Central memory CD8-positive, alpha-beta T cell (primary cell): ENCODE measurements at places on chromosomes 2 and 18.
A peak's percentile ranks its signal among the peaks of the same experiment; 100 is the strongest.

DNA sequence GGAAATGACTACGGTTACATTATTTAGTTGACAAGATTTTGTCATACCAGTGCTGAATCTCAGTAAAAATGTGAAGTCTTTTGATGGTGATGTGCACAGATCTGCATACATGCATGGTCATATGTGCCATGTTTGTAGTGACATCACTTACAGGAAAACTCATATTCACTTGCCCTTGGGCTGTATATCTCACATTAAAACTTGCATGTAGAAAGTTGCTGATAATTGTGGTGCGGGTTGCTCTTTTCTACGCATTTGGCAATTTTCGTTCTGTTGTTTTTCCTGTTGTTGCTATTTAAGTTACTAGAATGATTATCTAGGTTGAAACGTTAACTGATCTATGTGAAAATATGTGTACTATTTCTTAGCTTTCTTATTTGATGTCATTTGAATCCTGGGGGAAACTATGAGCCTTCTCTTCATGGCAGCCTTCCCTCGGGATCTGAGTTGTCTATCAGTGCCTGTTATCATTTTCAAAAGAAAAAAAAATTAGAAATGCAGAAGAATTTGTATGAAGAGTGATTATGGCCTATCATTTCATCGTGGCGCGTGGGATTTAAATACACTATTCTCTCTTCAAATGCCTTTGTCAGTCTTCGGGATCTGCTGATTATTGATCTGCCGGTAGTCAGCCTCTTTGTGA is 296.6 kb downstream of the TMX3 start:
- no peak for DNase-seq

DNA sequence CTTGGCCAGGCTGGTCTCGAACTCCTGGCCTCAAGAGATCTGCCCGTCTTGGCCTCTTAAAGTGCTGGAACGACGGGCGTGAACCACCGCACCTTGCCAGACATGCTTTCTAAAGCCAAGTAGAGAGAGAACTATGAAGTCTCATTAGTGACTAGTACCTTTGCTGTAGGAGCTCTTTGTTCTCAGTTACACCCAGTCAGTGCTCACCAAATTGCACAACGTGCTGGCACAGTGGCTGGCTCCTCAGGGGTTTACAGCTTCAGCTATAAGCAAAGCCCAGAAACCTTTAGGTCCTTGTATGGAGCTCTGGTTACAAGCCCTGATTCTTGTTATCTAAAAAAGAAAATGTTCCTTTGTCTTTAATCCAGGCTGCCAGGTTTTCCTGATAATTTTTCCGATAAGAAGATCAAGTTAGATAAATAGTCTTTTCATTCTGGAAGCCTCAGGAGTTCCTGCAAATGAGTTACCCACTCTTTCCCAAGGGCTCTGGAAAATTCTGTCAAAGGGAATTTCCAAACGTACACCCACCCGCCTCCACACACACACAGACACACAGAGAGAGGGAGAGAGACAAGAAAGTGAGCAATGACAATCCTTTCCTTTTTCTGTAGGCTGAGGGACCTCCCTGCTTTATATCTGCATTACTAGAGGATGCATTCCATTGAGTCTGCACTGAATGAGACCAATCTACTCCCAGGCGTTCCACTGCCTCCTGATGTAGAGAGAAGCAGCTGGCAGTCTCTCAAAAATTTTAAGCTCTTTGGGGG is 100.2 kb upstream of the CSRNP3 start:
- no peak for DNase-seq

GRCh38 chr2:100260712-100261620 is 61.3 kb downstream of the LONRF2 start:
- DNase-seq, result no peak

GRCh38 chr2:127150996-127151395 is 44.0 kb upstream of the BIN1 start:
- DNase-seq, result no peak

DNA sequence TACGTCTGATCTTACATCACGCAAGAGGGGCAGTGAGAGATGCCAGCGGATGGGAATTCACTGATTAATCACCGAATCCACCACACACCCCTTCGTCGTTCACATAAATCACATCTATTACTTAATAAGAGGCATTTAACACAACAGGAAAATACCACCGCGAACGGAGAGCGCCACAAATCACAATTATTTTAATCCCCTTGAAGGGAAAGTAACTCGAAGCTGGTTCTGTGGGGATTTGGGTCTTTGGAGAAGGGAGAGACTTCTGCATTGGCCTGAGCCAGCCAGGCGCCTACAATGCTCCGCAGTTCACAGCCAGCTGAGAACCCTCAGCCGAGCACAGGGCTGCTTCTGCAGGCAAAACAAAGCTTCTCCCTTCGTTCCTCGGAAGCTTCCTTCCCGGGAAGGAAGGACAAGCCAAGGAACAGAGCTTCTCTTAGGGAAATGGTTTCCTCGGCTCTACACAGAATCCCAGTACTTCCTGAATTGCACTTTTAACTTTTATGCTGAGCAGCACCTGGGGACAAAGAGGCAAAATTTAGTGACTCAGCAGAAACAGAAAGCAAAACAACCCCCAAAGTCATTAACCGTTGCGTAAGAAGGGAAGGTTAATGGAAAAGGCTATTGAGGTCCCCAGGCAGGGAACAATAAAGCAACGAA is at the start of gene LRP1B:
Gene LRP1B (minus strand): TSS at position 7 of the 660 bp plus-strand sequence. CDS start 287 bp downstream, outside the sequence.
- DNase-seq, result no peak

- DNase-seq, result no peak
These were observed 3.4 kb downstream of the SERTAD2 start for GRCh38 chr2:64650296-64650695.

GRCh38 chr2:101883860-101884259 is 107.9 kb upstream of the IL1R2 start:
- DNase-seq, result no peak

- DNase-seq, result peak; percentile 41
These were observed 42.6 kb upstream of the EDAR start for GRCh38 chr2:109031476-109032228.

DNA sequence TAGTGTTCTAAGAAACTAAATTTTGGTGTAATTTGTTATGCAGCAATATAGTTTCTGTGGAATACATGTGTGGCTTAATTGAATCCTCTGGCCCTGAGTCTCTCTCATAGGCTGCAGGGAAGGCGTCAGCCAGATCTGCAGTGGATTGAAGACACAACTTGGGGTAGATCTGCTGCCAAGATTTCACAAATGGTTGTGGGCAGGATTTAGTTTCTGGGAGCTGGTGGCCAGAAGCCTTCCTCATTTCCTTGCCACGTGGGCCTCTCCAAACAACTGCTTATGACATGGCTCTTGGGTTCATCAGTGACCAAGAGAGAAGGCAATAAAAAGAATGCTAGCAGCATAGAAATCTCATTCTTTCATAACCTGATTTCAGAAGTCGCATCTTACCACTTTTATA is 28.2 kb downstream of the CCDC102B start:
- no peak for DNase-seq

DNA sequence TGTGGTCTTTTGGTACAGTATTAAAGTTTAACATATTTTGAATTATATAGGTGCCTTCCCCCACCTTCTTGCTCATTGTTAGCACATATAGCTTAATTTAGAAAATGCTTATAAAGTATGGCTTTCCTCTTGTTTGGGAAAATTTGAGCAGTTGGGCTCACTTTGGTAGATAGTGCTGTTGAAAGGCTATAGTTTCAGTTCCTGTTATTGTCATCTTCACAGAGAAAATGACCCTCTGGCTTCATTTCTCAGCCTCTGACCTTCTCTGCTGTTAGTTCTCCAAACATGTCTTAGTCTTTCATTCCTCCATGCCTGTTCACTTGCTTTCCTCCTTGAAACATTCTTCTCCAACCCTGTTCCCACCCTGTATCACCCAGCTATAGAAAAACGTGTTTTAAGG is 200.6 kb downstream of the WDR7 start:
- no peak for DNase-seq

DNA sequence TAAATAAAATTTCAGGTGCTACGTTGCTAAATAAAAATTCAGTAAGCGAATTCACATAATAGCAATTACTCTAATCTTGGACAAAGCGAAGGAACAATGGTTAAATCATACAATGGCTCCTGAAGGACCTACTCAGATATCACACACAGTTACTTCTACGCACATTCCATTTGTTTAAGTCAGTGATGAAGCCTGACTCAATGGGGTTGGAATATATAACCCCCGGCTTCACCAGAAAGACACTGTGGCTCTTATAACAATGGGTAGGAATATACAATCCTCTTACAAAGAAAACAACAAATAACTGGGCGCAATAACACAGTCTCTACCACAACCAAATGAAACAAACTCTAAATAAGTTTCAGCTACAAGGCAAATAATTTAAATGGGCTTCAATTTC is 349.5 kb downstream of the IRS1 start:
- DNase-seq, result no peak

GRCh38 chr18:2908946-2909335 is 62.1 kb downstream of the EMILIN2 start:
- DNase-seq, result no peak

DNA sequence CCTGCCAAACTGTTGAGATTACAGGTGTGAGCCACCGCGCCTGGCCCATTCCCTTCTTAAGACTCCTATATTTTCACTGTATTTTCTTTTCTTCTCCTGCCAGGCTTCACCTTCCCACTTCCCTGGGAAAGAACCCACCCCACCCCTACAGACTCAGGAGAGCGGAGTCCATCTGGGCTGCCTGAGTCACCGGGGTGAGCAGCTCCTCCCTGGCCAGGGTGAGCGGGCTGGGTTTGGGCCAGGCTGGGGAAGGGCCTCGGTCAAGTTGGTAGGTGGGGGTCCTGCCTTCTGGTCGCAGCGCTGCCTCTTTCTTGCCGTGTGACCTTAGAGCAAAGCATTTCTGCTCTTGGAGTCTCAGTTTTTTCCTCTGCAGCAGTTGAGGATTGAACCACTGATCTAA is 2.1 kb upstream of the GAREM2 start:
- DNase-seq, result no peak

- no peak for DNase-seq
These were observed 141.4 kb downstream of the SCG2 start for GRCh38 chr2:223460774-223461211.

GRCh38 chr18:23684515-23685197 is 4.6 kb upstream of the LAMA3 start:
- DNase-seq, result no peak

DNA sequence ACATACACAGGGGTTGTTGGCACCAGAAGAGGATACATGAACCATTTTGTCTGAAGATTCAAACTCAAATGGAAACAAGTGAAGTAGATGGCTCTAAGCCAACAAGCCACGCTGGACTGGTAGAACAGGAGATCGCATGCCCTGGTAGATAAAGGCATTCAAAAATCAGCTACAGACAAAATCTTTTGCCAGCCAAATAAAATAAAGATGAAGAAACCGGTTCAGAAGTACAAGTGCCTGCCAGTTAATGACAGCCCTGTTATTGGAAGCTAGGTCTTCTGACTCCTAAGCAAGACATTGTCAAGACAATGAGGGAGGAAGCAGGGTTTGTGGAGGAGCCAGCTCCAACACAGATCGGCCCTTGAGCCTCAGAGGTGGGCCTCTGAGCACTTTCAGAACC is 52.3 kb downstream of the EHD3 start:
- DNase-seq, result no peak

DNA sequence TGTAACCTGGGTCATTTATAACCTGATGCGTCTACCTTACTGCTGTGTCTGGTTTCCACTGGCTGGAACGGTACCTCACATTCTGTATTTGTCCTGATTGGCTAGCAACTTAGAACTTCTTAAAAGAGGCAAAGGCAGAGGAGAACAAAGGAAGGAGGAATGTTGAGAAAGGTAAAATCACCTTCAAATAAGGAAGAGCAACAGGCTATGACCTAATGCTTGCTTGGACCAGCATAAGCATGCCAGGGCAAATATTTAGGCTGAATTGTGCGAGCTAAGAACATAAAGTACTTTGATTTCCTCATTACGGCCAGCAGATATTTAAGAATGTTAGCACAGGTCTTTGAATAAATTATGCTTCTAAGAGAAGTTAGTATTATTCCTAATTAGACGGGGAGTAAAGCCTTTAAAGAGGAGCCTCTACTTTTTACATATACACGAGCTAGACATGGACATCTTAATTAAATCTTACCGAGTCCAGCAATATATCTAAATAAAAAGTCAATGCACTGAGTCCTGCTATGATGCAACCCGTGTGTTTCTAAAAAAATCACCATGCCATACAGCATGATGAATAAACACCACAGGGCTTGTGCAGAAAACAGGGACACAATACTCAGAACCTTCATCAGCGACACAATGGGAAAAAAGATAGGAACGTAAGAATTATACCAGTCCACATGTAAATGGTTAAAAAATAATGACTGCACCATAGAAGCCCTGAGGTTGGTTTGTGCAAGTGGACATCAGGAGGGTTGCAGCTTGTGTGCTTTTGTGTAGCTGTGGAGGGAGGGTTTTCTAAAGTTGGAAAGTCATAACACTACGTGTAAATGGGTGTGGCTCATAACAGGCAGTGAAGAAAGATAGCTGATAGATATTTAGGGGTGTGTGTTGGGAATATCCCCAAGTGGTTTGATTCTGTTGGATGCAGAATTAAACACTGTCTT is 14.2 kb downstream of the SEPTIN2 start:
- no peak for DNase-seq

- DNase-seq, result no peak
These were observed 19.7 kb downstream of the TWSG1 start for GRCh38 chr18:9354256-9354655.

GRCh38 chr2:234305846-234306245 is 191.0 kb downstream of the ARL4C start:
- DNase-seq, result no peak

- DNase-seq, result no peak
These were observed 102.1 kb upstream of the SPHKAP start for GRCh38 chr2:228283491-228284171.

- no peak for DNase-seq
These were observed 60.5 kb upstream of the TFPI start for GRCh38 chr2:187614756-187615155.

DNA sequence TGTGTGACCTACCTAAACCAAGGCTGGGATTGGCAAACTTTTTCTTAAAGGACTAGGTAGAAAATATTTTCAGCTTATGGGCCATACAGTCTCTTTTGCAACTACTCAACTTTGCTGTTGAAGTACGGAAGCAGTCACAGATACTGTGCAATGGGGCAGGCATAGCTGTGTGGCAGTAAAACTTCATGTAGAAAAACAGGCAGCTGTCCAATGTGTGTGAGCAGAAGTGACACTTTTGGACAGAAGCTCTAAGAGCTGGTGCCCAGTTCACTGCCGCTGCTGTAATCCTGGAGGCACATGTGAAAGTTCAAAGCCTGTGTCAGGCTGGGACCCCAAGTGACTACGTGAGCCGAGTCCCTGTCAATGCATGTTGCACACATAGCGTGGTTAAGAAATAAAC is 46.7 kb downstream of the MAPK4 start:
- DNase-seq, result no peak

DNA sequence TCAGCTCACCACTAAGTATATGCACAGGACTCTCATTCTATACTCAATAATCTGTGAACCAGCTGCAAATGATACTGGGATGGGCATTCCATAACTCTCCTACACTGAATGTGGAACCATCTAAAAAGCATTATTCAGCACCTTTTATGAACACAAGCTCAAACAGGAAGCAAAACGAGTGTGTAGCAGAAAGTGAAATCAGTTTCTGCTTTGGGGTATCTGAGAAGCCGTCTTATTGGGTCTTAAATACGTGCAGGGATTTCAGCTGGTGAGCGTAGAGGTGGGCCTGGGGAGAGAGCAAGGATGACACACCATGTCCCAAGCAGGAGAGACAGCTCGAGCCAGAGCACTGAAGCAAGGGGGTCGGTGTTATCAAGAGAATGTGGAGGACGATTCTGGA is 120.0 kb upstream of the TTN start:
- DNase-seq, result no peak

GRCh38 chr18:13520306-13520705 is 206.1 kb downstream of the FAM210A start:
- no peak for DNase-seq
